ENCODE measurements at places on chromosomes 1 and 21.

DNA sequence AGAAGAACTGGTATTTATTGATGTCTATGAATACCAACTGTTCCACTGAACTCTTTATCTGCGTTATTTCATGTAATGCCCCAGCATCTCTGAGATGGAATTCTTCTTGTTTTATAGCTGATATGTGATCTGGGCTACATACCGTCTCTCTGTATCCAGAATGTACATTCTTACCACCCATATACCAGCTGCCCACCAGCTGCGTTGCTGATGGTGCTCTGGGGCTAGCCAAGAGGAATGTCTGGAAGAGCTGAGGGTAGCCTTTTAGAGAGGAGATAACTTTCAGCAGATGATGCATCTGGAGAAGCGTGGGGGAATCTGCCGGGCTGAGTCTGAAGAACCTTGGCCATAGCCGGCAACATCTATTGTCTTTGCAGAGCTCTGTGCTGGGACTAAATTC is 137.5 kb downstream of the RYR2 start:
- DNase-seq = no peak

DNA sequence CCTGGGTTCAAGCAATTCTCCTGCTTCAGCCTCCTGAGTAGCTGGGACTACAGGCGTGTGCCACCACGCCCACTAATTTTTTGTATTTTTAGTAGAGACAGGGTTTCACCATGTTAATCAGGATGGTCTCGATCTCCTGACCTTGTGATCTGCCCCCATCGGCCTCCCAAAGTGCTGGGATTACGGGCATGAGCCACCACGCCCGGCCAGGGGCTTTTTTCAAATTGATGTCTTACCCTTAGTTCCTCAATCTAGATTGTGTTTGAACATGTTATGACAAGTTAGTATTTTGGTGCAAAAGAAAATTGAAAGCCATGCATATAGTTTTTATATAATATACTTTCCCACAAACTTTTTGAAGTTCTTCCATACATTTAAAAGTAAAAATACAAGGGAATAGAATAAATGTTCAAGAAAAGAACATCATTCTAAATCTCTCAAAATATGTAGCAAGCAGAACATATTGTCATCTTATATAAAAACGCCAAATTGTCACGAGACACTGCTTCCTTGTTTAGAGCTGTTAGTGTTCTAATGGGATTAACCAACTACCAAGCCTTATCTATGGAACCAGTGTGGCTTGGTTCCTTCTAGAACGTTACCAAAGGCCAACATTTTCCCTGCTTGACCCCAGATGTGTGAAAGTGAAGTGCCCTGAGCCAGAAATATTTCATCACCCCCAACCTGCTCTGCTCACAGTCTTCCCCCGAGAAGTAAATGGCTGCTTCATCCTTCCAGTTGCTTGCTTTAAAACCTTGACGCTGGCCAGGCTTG is 9.5 kb upstream of the PLEKHM2 start:
- DNase-seq = no peak

- DNase-seq = peak; percentile 19
Observed at GRCh38 chr1:212256369-212256768, 28.8 kb upstream of the PPP2R5A start.

- DNase-seq = no peak
Observed at GRCh38 chr1:239861985-239862384, 229.7 kb upstream of the FMN2 start.

DNA sequence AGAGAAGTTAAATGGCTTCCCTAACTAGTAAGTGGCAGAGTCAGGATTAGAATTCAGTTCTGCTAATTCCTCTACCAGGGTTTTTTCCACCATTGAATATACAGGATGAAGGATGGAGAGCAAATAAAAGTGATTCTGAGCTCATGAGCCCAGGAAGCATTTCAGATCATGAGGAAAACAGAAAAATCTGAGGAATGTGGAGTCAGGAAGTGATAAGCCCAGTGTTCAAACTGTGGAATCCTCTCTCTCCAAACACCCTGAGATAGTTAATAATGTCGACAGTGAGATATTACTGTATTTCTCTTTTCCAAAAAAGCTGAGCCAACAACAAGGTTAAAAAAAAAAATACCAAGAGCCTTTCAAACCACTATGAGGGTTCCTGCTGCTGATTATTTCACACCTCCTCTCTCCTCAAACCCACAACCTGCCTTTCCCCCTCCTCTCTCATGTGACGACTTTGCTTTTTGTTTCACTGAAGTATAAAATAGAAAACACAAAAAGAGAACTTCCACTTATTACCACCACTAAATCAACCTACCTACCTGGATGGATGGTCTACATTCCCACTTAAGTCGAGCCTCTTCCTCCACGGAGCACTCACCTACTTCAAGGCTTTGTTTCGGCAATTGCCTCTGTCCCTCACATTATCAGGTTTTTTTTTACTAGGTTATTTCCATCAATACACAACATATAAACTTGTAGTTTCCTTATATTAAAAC is 8.9 kb downstream of the SLAMF1 start:
- DNase-seq = peak; percentile 28

DNA sequence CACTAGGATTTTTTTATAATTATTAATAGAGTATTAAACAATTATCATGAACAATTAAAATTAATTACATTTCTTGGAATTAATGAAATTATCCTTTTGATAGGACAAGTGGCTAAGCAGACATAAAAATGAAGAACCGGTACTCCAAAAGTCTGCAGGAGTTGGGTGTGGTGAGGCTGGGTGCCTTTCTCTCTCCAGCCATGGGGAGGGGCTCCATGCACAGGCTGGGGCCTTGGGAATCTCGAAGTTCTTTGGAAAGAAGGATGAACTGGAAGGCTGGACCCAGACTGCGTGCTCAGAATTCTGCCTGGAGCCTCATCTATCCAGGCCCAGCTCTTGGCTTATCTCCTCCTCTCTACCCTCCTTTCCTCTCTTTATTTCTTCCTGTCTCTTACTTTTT is 94.1 kb downstream of the ACTL8 start:
- no peak for DNase-seq

- DNase-seq = no peak
Observed at GRCh38 chr1:1165485-1165884, 8.2 kb upstream of the TTLL10 start.

DNA sequence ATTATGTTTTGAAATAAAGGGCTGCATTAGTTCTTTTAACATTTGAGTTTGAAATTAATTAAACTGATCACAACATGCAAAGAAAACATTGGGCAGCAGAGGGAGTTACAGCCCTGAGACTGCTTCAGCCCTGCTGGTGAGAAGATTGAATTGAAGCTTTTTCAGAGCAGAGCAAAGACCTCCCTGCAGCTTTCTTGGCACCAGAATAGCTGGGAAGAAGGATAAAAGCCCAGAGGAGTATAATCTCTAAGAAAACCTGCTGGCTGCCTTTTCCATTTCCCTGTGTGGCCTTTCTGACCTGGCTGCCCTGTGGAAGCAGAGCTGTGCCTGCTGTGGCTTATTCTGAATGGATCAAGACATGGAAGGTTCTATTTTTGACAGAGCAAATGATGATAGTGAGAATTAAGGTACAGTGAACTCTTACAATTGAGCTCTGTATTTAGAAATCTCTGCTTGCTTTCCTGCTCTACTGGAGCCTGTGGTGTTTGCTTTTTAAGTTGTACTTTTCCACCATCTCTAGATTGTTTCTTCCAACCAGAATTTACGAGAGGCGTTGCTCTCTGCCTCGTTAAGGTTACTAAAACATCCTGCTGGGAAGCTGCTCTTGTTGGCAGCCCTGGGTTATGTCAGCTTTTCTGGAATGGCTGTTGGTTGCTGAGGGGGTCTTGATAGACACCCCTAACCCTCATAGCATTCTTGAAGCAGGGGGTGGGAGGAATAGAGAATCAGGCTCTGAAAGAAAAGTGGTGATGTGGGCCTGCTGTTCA is 9.9 kb downstream of the SNRPE start:
- DNase-seq = peak; percentile 72

DNA sequence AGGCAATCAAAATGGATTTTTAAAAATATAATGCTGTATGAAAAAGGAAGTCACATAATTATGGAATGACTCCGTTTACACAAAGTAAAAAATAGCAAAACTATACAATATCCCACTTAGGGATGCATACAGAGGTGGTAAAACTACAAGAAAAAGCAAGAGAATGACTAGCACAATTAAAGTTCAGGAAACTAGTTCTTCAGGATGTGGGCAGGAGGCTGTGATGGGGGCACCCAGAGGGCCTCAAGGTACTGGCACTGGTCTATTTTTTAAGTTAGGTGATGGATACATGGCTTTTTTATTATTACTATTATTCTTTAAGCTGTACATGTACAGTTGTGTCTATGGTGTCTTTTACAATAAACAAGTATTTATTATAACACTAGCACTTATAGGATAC is 1.4 kb upstream of the ZC3H12A start:
- no peak for DNase-seq
